DMS 273 treated with DMSO at 0.1 percent for 48 hours (cell line): ENCODE measurements at places on chromosomes 2 and 18.

- DNase-seq: no peak
These were observed 51.4 kb downstream of the SH3BP4 start for GRCh38 chr2:235003096-235003775.

- no peak for DNase-seq
These were observed 4.2 kb downstream of the ZAP70 start for GRCh38 chr2:97717613-97717995.

DNA sequence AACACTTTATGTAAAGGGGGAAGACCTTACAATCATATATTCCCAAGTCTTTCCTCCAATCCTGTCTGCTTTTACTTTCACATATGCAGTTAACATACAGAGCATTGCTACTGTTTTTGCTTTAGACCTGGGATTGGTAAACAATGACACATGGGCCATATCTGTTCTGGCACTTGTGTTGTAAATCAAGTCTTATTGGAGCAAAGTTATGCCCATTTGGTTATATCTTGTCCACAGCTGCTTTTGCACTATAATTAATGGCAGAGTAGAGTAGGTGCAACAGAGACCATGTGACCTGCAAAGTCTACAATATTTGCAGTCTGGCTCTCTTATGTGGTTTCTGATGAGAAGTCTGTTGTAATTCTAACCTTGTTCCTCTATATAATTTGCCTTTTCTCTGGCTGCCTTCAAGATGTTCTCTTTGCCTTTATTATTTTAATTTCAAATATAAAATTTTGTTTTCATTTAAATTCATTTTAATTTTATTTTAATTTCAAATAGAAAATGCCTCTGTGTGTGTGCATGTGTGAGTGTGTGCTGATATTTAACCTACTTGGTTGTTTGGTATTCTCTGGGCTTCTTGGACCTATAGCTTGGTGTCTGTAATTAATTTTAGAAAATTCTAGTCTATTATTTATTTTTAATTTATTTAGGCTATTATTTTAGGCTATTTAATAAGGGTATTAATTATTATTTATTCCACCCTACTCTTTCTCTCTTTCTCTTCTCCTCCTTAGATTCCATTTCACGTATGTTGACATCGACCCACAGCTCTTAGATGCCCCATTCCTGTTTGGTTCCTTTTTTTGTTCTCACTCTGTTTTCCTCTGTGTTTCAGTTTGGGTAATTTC is 16.8 kb upstream of the LPIN1 start:
- DNase-seq: no peak

- DNase-seq: no peak
These were observed 234.3 kb downstream of the SEPTIN10 start for GRCh38 chr2:109379507-109379906.

- peak; percentile 92 for DNase-seq
These were observed 252.6 kb downstream of the RND3 start for GRCh38 chr2:150234787-150235446.

DNA sequence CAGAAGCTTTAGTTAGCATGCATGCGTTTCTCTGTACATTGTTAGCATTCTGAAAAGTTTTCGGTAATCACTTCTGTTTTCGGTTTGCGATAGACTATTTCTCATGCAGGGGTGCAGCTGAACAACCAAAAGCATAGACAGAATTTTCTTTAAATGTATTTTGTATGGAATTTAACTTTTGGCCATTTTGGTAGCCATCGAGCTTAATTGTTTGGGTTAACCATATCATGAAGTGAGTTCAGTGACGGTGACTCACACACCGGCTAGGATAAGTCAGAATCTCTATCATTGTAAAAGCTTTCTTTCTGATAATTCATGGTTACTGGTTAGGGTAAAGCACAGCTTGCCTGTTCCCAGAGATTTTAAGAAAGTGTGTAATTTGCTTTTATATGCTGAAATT is 107.2 kb downstream of the CD226 start:
- no peak for DNase-seq

- DNase-seq: no peak
These were observed 6.2 kb upstream of the STK25 start for GRCh38 chr2:241514553-241514952.

- no peak for DNase-seq
These were observed 115.5 kb downstream of the COL6A3 start for GRCh38 chr2:237298151-237299118.

- no peak for DNase-seq
These were observed 122.6 kb upstream of the STK17B start for GRCh38 chr2:196293751-196294515.

DNA sequence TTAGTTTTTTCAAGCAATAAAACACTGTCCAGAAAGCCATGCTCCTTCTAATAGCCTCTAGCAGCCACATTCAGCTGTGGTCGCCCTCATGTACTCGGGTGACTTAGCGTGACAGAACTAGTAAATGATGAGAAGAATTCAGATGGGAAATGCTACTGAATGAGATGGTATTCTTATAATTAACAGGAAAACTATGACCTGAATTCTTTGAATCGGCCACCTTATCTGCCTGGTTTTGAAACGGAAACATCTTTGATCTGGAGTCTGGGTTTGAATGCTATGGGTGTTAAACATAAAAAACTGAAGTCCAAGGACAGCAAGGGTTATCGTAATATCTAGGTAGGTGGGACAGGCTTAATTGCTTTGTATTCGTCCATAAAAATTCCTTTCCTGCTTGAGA is 138.8 kb upstream of the DNMT3A start:
- DNase-seq: no peak

DNA sequence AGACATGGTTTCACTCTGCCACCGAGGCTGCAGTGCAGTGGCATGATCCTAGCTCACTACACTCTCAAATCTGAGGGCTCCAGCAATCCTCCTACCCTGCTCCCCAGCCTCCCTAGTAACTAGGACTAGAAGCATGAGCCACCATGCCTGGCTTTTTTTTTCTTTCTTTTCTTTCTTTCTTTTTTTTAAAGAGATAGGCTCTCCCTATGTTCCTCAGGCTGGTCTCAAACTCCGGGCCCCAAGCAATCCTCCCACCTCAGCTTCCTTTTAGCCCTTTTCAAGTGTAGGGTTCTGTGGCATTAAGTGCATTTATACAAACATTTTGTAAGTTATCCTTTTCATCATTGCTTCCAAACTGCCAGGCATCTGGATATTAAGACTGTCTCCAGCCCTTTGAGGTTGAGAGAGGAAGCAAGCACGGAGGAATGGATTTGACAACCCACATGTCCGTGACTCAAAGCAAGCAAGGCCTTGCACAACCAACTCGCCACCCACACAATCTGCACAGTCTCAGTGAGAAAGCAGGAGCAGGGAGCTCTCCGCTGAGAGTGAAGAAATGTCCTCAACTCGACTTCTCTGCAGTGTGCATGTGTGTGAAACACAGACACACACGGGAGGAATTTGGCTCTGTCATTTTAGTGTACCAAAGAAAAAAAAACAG is 65.6 kb downstream of the ATP8B1 start:
- no peak for DNase-seq

GRCh38 chr2:197176522-197176921 is 134.1 kb downstream of the ANKRD44 start:
- no peak for DNase-seq
